ENCODE measurements at places on chromosomes 1 and 21.
A peak's percentile ranks its signal among the peaks of the same experiment; 100 is the strongest.

DNA sequence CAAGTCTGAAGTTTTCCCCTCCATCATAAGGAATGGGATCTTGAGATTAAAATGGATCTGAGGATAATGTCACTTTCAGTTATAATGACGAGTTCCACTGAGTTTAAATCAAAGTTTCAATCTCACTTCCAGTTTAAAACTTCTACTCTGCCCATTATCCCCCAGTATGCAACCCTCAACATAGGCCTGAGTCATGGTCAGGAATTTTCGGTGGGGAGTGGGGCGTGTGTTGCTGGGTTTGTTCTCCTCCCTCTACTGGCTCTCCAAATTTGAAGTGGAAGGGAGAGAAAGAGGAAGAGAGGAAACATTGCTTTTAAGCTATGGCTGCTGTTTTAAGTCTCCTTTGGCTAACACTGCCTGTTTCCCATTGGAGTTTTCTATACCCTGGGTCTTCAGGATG lies 152.9 kb downstream of the TM2D1 start:
- H3K36me3 ChIP-seq: no peaks in the 10 kb centered on the region
- no peak overlapping the region for H3K4me3 ChIP-seq
- H3K4me1 ChIP-seq: no peaks in the 10 kb centered on the region
- no peak for DNase-seq
- no peak overlapping the region for H3K27ac ChIP-seq

- no peaks in the 10 kb centered on the region for H3K4me1 ChIP-seq
- H3K27ac ChIP-seq: no peak overlapping the region
- no peak for DNase-seq
- no peaks in the 10 kb centered on the region for H3K27me3 ChIP-seq
- H3K36me3 ChIP-seq: peaks cover 19% of the 10 kb centered on the region
- no peak overlapping the region for H3K4me3 ChIP-seq
Observed at GRCh38 chr1:227486559-227486958, 76.8 kb upstream of the ZNF678 start.

- H3K27me3 ChIP-seq: no peaks in the 10 kb centered on the region
- H3K4me1 ChIP-seq: no peaks in the 10 kb centered on the region
Observed at GRCh38 chr21:24045775-24046215, 1561.5 kb downstream of the MRPL39 start.

DNA sequence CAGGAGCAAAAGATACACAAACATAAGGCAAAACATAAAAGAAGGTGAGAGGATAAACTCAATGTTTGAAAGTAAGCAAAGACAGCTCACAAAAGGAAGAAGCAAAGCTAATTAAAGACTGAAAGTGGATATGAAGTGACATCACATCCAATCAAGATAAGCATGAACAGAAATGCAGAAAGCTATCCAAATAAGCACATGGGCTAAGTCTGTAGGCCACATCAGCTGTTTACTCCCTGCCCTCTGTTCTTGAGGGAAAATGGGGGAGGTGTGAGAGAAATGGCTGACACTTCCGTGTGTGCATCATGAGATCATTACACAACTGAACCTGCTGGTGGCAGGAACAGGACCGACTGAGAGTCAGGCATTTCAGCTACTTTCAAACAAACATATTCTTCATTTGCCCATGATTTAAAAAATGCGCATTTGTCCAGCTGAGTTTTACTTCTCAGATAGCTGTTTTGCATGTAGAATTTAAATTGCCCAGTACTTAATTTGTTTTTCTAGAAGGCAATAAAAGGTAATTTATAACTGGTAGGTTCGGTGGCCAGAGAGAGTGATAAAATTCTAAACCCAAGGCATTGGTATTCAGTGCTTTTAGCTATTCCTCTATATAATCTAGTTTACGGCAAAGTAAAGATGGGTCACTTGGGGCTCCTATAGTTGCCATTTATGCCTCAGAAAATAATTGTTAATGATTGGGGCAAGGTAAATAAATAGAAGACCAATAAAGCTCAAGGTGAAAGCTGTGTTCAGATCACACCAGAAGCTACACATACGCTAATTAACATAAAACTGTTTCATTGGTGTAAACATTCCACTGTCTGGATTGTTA lies 27.2 kb upstream of the MAN1A2 start:
- H3K36me3 ChIP-seq: peaks cover 4% of the 10 kb centered on the region
- H3K4me1 ChIP-seq: no peaks in the 10 kb centered on the region
- H3K4me3 ChIP-seq: no peak overlapping the region
- no peak for DNase-seq
- peaks cover under 1% of the 10 kb centered on the region for H3K27me3 ChIP-seq

GRCh38 chr1:203055161-203055799 lies 29.0 kb downstream of the PPFIA4 start:
- peak; percentile 78 for DNase-seq
- peaks cover 5% of the 10 kb centered on the region for H3K36me3 ChIP-seq
- H3K4me3 ChIP-seq: no peak overlapping the region
- H3K27me3 ChIP-seq: no peaks in the 10 kb centered on the region

GRCh38 chr1:89681045-89681729 lies 48.3 kb downstream of the LRRC8C start:
- 0 out of 2 replicates have a peak, but pooled peaks cover 2% of the 10 kb centered on the region for H3K4me1 ChIP-seq
- H3K4me3 ChIP-seq: no peak overlapping the region
- no peaks in the 10 kb centered on the region for H3K36me3 ChIP-seq
- no peak overlapping the region for H3K27ac ChIP-seq

- no peak for DNase-seq
- H3K36me3 ChIP-seq: no peaks in the 10 kb centered on the region
- no peak overlapping the region for H3K4me3 ChIP-seq
Observed at GRCh38 chr1:204797401-204797800, 73.3 kb upstream of the NFASC start.

DNA sequence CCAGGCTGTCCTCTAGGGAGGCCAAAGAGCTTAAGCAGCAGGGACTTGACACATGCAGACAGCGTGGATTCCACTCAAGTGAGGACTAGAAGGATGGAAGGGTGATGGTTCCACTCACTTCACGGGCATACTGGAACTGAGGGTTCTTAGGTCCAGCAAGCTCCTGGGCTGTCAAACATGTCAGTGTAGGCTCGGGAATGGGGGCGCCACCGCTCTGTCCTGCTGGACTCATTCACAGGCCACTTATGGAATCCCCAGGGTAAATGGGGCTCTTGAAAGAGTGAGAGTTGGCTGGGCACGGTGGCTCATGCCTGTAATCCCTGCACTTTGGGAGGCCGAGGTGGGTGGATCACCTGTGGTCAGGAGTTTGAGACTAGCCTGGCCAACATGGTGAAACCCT lies 27.7 kb upstream of the CSF3R start:
- no peak overlapping the region for H3K4me3 ChIP-seq
- no peaks in the 10 kb centered on the region for H3K27me3 ChIP-seq
- no peak for DNase-seq
- H3K4me1 ChIP-seq: no peaks in the 10 kb centered on the region
- H3K36me3 ChIP-seq: no peaks in the 10 kb centered on the region
- no peak overlapping the region for H3K27ac ChIP-seq

DNA sequence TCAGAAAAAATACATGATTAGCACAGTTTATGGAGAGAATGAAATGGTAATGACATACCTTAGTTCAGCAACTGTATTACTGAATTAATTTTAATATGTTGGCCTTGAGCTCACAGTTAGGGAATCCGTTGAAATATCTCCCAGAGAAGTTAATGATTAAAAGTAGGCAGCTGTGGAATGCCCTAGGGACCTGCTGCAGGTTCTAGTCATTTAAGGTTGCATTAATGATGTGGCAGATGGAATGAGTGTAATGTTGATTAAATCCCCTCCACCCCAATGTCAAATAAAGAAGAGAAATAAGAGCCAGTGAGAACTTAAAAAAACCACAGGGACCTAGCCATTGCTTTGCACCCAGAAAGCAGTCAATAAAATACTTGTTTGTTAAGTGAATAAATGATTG lies 40.3 kb upstream of the TRIM45 start:
- no peak overlapping the region for H3K27ac ChIP-seq
- peaks cover 25% of the 10 kb centered on the region for H3K36me3 ChIP-seq
- DNase-seq: no peak
- no peaks in the 10 kb centered on the region for H3K27me3 ChIP-seq

DNA sequence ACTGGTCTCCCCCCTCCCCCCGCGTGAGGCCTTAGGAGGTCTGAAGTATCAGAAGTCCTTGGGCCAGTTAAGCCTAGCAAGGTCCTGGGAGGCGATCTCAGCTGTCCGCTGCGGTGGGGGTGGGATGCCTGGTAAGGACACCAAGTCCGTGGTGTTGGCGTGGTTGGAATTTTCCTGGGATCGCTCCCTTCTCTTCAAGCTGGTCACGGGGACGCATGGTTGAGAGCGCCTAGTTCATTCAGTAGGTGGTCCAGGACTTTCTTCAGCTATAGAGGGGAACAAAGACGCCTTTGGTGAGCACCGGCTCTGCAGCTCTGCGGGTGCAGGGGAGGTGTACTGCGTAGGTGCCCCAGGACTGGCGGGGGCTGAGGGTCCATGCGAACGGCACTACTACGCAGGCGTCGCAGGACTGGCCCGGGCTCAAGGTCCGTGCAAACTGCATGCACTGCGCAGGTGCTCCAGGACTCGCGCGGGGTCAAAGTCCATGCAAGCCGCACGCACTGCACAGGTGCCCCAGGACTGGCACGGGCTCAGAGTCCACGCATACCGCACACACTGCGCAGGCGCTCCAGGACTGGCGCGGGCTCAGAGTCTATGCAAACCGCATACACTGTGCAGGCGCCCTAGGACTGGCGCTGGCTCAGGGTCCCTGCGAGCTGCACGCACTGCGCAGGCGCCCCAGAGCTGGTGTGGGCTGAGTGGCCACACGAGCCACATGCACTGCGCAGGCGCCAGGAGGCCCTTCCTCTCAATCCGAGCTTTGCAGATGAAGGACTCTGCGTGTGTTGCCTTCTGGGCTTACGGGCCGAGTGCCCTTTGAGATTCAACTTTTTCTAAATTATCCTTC lies 36.6 kb upstream of the HMGN1 start:
- no peaks in the 10 kb centered on the region for H3K36me3 ChIP-seq
- DNase-seq: no peak
- no peaks in the 10 kb centered on the region for H3K4me1 ChIP-seq

DNA sequence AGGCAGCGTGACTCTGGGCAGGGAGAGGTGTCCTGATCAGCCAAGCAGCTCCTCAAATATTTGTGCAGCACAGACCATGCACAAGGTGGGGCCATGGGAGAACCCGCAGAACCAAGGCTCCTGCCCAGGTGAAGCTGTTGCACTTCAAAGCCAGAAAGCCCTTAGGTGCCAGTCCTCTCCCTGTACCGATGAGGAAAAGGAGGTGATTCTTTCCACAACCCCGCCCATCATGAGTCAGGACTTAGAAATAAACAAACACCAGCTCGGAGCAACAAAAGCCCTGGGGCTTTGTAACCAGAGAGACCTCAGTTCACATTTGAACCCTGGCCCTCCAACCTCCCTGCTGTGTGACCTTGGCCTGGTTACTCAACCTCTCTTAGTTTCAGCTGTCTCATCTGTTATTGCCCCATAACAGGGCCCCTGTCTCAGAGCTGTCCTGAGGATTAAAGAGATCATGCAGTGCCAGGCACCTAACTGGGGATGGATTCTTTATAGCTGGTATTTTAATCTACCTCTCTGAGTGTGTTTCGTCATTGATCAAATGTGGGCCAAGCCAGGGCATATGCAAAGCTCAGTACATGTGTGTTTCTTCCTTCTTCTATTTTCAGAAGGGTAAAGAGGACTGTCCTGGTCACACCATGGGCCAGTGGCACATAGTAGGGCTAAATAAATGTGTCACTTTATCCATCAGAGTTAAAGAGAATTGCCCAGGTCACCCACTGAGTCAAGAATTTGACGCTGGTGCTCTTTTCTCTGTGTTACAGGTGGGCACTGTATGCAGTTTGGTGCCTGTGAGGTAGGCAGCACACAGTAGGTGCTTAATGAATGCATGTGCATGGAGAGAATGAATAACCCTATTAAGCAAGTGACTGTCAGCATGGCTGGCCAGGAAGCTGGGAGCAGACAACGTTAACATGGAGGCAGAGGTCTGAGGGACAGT lies 1.4 kb downstream of the LDLRAD1 start:
- H3K4me1 ChIP-seq: no peaks in the 10 kb centered on the region
- H3K27ac ChIP-seq: no peak overlapping the region
- peak overlapping the region; percentile 32 for H3K4me3 ChIP-seq
- no peaks in the 10 kb centered on the region for H3K36me3 ChIP-seq

GRCh38 chr21:16708101-16708835 lies 804.6 kb upstream of the CXADR start:
- H3K4me3 ChIP-seq: no peak overlapping the region
- H3K27me3 ChIP-seq: no peaks in the 10 kb centered on the region
- H3K27ac ChIP-seq: no peak overlapping the region
- no peaks in the 10 kb centered on the region for H3K36me3 ChIP-seq

- H3K27me3 ChIP-seq: no peaks in the 10 kb centered on the region
- peak; percentile 41 for DNase-seq
- no peaks in the 10 kb centered on the region for H3K36me3 ChIP-seq
Observed at GRCh38 chr1:62906428-62906886, 122.5 kb downstream of the ATG4C start.

DNA sequence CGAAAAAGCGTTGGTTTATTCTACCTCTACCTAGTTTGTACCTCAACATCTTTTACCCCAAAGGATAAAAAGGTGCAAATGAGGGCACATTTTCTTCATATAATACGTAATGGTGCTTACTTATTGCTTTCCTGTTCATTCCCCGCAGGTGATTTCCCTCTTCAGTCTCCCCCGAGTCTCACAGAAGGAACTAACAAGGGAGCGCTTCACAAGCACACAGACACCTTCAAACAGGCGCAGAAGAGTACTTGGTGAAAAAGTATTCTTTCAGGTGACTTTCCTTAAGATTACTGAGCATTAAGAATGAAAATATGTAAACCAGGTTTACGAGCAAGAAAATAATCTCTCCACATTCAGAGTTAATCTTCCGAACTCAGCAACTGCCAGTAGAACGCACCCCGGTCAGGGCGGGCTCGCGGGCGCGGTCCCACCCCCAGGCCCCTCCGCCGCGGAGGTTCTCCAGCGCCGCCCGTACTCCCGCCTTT lies 511 bp upstream of the RABGAP1L start:
- H3K27me3 ChIP-seq: no peaks in the 10 kb centered on the region
- peak overlapping the region; percentile 84 for H3K4me3 ChIP-seq
- DNase-seq: no peak
- no peak overlapping the region for H3K27ac ChIP-seq
- 0 out of 2 replicates have a peak, but pooled peaks cover 4% of the 10 kb centered on the region for H3K4me1 ChIP-seq

DNA sequence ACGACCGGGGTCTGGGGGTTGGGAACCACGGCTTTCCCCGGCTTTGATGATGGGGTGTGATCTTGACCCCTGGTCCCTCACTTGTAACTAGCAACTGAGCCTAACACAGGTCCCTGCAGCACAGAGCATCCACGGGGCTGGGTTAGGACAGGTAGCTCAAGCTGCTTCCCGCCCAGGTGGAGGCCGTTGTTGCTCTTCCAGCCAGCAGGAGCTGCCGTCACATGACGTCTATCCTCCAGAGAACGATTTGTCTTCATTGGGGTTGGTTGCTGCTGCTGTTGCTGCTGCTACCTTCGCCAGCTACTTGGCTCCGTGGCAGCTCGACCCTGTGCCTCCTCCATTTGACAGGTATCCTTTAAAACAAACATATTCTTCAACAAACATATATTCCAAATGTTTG lies 74.3 kb upstream of the ADAR start:
- H3K36me3 ChIP-seq: peaks cover 23% of the 10 kb centered on the region
- H3K4me3 ChIP-seq: no peak overlapping the region
- no peak overlapping the region for H3K27ac ChIP-seq
- no peaks in the 10 kb centered on the region for H3K4me1 ChIP-seq
- H3K27me3 ChIP-seq: no peaks in the 10 kb centered on the region

- no peak for DNase-seq
- no peaks in the 10 kb centered on the region for H3K4me1 ChIP-seq
- no peak overlapping the region for H3K27ac ChIP-seq
- no peaks in the 10 kb centered on the region for H3K36me3 ChIP-seq
- no peaks in the 10 kb centered on the region for H3K27me3 ChIP-seq
- H3K4me3 ChIP-seq: no peak overlapping the region
Observed at GRCh38 chr1:94143809-94144176, 22.8 kb upstream of the ABCA4 start.

GRCh38 chr21:36092681-36093080 lies 22.9 kb downstream of the CBR1 start:
- H3K4me3 ChIP-seq: no peak overlapping the region
- no peak for DNase-seq
- peaks cover 14% of the 10 kb centered on the region for H3K36me3 ChIP-seq
- no peaks in the 10 kb centered on the region for H3K27me3 ChIP-seq
